ENCODE measurements at places on chromosomes 2 and 18.

- DNase-seq: no peak
These were observed 105.9 kb downstream of the LBH start for GRCh38 chr2:30336978-30337841.

DNA sequence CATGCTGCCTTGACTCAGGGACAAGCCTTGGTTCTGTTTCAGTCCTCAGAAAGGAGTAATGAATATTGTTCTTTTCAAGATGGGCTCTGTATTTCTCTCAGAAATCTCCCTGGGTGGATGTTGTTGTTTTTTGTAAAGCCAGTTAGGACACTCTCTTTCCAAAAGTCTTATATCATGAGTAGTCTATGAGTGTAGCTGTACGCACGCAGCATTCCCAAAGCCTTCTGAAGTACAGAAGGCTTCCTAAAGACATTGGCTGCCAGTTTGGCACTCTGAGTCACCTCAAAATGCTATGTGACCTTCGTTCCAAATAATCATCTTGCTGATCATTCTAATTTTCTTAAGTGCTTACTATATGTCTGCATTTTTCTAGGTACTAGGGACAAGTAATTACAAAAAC is 16.7 kb upstream of the GTF2A1L start:
- peak; percentile 27 for DNase-seq

DNA sequence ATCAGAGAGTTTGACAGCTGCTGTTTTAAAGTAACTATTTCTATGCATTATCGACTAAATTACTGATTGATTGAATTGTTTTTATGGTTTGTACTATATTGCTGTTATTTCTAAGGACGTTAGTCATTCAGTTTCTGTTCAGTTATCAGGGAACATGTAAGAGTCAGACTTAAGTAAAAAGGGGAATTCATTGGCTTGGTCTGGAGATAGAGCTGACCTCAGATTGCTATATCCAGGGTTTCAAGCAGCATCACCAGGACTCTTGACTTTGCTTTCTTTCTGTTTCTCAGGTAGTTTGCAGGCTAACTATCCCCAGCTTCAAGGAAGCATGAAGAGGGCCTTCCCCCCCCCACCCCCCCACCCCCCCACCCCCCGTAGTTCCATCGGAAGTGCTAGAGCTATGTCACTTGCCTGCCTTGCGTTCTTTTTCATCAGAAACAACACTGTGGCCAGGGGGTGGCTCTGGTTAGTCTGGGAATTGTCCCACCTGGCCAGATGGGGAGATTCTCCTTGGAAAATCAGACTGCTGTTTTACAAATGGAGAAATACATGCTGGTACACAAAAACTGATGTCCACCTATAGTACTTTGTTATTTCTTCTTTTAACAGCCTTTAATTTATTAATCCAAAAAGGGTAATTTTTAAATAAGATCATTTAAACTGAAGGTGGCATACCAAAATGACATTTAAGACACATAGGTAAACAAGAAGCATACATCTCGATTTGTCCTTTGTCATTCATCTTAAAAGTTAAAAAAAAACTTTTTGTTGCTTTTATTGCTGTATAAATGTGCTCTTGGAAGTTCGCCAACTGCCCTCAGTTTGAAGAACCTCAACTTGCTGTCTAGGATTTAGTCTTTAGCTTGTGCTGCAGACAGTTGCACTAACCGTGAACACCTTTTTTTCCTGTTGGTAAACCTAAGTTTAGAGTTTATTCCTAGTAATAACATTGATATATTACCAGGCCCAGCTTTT is 9.4 kb downstream of the SMAD4 start:
- DNase-seq: no peak

- no peak for DNase-seq
These were observed 160.1 kb downstream of the RTP5 start for GRCh38 chr2:242029422-242030225.

DNA sequence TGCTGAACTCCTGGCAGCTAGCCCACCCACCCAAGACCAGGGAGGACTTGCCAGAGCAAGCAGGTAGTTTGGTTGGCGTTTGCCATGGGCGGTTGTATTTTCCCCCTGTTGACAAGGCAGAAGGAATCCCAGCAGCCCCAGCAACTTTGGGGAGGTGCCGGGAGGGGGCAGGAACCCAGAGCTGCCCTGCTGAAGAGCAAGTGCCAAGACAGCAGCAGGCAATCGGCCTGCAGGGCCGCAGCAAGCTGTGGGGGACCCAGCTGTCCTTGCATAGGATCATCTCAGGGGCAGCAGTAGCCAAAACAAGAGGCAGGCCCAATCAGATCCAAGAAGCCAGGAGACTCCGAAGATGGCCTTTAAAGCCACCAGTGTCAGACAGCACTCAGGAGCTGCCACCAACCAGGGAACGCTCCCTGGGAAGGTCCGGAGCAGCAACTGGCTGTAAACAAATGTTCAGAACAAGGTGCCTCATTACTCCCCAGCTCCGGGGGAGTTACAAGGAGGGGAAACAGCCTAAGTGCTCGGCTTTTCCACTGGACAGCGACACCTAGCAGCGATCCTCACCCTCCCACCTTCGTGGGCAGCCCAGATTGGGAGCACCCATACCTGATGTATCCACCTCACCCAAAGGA is 2.1 kb downstream of the ST8SIA5 start:
- no peak for DNase-seq

- no peak for DNase-seq
These were observed 670.0 kb upstream of the ACVR2A start for GRCh38 chr2:147174824-147175254.

DNA sequence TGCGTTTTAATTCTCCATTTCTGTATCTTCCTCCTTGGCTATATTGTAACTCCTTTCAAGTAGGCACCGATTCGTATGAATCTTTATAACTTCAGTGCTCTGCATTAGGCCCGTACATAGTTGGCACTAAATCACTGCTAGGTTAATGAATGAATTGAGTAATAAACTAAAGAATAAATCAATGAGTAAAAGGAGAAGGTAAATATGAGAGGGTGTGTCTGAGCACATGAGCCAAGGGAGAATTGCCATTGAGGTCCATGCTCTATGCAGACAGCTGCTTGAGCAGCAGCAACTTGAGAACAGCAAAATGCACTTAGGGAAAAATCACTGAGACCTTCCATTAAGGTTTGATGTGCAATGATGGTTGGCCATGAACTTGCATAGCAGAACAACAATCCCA is 11.2 kb upstream of the TRPM8 start:
- no peak for DNase-seq

- DNase-seq: peak; percentile 76
These were observed 35.6 kb downstream of the COL5A2 start for GRCh38 chr2:189143925-189144324.

DNA sequence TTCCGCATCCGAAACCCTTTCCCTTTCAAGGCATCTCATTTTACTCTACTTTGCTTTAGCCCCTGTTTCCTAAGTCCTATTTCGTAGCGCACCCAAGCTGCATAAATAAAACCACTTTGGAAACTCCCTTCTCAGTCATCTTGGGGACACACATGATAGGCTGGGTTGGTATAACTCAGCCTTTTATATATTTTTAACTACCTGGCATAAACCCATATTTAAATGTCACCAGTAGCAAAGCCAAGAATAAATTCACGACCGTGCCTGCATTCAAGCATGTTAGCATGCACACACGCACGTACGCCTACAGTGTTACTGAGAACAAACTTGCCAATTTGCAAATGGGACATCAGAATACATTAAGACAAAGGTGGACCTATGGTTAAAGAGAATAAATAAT is 564.7 kb upstream of the PIK3C3 start:
- DNase-seq: no peak

DNA sequence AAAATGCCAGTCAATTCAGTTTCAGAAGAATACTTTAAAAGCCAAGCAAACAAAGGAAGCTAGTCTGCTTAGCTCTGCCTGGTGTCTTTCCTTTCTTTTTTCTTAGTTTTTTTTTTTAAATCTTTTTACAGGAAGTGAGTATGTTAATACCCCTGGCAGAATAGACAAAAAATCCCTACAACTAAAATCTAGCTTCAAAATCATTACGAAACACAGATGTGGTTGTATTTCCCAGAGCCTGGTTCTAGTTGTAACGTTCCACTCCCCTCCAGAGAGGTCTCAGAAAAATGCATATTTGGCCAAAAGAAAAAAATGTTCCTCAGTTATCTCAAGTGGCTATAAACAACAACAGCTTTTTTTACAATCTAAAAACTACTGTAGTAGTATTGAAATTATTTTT is 202.1 kb upstream of the RND3 start:
- no peak for DNase-seq

DNA sequence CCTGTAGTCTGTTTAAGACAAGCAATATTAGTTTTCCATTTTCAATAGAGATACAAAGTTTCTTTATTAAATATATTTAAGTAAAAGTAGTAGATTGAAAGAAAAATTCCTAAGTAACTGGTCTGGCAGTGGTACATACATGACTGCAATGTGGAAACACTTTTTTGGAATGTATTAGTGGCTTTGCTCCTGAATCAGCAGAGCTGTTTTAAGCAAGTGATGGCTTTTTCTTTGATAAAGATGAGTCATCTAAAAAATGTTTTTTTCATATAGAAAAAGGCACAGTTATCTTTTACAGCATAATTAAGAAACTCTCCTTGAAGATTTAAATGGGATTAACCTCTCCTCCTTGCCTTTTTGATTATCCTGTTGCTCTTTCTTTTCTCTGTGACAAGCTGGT is 34.9 kb downstream of the KDM3A start:
- peak; percentile 25 for DNase-seq

- DNase-seq: peak; percentile 68
These were observed 24.8 kb downstream of the GALM start for GRCh38 chr2:38690499-38691420.

GRCh38 chr2:237418300-237418699 is 4.3 kb upstream of the COL6A3 start:
- no peak for DNase-seq

DNA sequence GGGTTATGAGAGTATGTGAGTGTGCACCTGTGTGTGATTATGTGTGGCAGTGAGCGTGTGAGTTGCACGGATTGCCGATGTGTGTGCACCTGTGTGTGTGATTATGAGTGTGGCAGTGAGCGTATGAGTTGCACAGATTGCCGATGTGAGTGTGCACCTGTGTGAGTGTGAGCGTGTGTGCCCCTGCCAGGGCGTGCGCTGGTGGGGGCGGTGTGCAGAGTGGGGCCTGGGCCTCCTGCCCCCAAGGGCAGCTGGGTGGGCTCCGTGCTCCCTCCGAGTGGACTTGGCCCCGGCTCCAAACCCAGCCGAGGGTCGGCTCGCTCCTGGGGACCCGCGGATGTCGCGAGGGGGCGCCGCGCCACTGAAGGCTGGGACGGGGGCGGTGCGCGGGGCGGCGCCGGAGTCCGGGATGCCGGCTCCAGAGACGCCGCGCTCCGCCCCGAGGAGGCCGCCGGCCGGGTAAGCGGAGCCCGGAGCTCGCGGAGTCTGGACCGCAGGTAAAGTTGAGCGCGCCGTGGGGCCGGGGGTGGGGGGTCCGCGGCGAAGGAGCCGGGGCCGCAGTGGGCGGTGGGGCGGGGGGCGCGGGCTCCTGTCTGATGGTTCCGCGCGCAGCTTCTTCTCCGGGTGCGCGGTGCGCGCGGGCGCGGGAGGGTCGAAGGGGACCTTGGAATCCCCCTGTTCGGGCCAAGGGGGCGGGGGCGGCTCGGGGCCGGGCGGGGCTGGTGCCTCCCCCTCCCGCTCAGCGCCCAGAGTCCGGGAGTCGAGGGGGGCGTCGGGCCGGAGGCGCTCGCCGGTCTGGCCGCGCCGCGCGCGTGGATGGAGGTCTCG is at the start of gene KCNG2:
Gene KCNG2 (plus strand): TSS at position 421 of the 828 bp plus-strand sequence. CDS start 65,730 bp downstream, outside the sequence.
- no peak for DNase-seq

- no peak for DNase-seq
These were observed 215.6 kb upstream of the MAP2 start for GRCh38 chr2:209208211-209208610.

GRCh38 chr2:119255760-119256581 is 32.3 kb downstream of the STEAP3 start:
- DNase-seq: peak; percentile 91
